ENCODE measurements at places on chromosomes 6 and 20.

- no peak for DNase-seq
Observed at GRCh38 chr6:141580988-141581552, 551.7 kb upstream of the GJE1 start.

GRCh38 chr6:38215651-38216311 lies 396.3 kb downstream of the ZFAND3 start:
- no peak for DNase-seq

- no peak for DNase-seq
Observed at GRCh38 chr6:54463354-54464024, 155.2 kb downstream of the TINAG start.

- no peak for DNase-seq
Observed at GRCh38 chr6:124765280-124765679, 197.0 kb upstream of the RNF217 start.

- no peak for DNase-seq
Observed at GRCh38 chr6:154202339-154202738, 154.3 kb downstream of the IPCEF1 start.

DNA sequence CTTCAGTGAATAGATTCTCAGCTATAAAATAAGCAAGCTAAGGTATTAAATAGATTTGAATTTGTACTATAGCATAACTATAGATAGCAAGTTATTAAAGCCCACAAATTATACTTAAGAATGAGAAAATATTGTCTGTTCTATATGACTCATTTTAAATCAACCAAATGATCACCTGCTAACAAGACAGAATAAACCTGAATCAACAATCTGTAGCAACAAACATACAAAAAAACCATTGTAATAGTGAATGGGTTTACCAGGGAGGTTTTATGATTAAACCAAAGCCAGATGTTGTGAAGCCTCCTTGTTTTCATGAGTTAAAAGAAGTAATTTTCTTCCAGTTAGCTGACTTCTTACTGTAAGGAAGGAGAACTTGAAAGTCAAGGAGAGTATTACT lies 71.9 kb upstream of the HTR1B start:
- no peak for DNase-seq

- peak; percentile 54 for DNase-seq
Observed at GRCh38 chr20:13221673-13222318, 722 bp downstream of the ISM1 start.

DNA sequence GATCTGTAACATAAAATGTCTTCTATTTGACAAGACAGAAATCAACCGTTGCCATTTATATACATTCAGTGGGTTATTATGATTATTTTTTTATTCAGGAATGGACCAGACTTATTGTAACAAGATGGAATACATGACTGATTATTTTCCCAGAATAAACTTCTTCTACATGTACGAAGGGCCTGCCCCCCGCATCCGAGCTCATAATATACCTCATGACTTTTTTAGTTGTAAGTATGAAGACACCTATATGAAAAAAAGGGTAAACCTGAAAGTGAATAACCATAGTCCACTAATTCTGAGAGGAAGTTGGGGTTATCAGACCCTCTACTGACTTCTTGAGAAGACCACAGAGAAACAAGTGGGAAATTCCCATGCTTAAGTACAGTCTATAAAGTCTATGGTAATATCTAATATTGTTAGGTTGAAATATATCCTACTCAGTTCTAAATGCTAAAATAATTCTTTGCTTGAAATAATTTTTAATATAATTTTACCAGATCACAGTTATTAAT lies 15.9 kb downstream of the OR2A4 start:
- no peak for DNase-seq

DNA sequence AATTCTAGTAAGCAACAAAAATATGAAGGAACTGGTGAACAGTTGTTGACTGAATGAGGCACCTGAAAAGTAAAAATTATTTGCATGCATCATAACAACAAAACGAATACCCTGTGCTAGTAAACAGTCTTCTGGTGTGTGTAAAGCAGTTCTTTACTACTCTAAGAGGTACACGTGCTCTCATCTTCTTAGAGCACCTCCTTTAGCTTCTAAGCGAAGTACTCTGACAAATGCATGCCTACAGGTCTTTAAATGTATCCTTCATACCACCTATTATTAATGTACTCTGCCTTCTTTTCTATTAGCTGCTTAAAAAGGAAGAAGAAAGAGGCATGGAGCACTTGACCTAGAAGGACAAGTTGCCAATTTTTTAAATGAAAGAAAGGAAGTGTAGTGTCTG lies 32.2 kb upstream of the MYB start:
- no peak for DNase-seq

DNA sequence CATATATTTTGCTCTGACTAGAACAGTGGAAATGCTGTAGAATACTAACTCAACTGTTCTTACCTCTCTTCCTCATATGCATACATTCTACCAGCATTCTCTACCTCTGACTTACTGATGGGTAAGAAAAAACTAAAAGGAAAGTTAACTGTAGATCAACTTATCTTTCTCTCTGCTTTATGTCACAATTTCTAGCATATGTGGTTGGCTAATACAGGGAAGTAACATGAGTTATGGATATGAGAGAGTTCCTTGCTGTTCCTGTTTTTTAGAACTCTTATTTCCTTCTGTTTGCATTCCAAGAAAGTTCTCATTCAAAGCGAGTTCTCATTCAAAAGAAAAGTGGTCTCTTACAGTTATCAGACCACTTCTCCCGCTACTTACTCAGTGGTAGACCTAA lies 226.8 kb upstream of the SGK1 start:
- DNase-seq = no peak

GRCh38 chr6:22350109-22350508 lies 53.3 kb upstream of the PRL start:
- DNase-seq = no peak

- DNase-seq = no peak
Observed at GRCh38 chr20:8912096-8912495, 156.8 kb upstream of the PLCB4 start.

DNA sequence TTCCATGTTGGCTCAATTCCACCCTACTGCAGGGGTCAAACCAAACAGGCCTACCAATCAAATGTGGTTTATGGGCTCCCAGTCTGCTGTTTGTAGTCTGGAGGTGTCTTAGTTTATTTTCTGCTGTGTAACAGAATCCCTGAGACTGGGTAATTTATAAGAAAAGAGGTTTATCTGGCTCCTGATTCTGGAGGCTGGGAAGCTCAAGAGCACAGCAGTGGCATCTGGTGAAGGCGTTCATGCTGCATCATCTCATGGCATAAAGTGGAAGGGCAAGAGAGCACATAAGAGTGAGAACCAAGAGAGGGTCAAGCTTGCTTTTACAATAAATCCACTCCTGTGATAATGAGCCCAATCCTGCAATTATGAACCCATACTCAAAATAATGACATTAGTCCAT lies 85.4 kb downstream of the C6orf52 start:
- DNase-seq = no peak

- no peak for DNase-seq
Observed at GRCh38 chr6:110800196-110800838, 15.0 kb downstream of the CDK19 start.

GRCh38 chr20:24894967-24895366 lies 54.1 kb upstream of the CST7 start:
- no peak for DNase-seq

- DNase-seq = no peak
Observed at GRCh38 chr20:41234041-41234440, 83.5 kb downstream of the ZHX3 start.

DNA sequence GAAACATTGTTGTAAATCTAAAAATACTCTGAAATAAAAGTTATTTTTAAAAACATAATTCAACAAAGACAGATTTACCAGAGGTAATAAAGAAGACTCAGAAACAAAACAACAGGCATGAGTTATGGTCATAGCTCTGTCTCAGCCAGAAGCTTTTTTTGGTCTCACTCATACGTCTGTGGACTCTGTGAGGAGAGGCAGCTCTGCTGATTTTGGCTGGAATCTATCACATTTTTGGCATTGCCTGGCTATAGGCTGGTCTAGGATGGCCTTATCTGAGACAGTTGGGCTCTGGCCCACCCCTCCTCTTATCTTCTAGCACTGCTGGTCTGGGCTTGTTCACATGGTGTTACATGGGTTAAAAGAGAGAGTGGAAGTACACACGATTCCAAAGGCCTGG lies 514.0 kb upstream of the BTBD3 start:
- DNase-seq = no peak

DNA sequence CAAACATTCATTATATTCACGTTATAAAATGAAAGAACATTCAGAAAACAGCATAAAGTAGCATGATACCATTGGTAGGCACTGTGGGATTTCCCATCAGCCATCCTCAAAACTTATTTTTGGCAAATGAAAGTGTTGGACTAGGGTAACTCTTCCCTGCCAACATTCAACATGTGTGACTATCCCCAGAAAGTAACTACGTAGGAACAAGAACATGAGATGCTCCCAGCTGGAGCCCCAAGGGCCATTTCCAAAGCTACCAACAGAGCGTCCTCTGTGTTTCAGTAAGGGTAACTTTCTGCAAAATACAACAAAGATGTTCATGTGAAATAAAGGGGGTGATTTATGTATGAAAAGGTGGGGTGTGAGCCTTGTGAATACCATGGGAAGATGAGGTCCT lies 28.4 kb upstream of the PTPN1 start:
- DNase-seq = no peak

- DNase-seq = no peak
Observed at GRCh38 chr6:40877362-40877761, 161.7 kb downstream of the UNC5CL start.

DNA sequence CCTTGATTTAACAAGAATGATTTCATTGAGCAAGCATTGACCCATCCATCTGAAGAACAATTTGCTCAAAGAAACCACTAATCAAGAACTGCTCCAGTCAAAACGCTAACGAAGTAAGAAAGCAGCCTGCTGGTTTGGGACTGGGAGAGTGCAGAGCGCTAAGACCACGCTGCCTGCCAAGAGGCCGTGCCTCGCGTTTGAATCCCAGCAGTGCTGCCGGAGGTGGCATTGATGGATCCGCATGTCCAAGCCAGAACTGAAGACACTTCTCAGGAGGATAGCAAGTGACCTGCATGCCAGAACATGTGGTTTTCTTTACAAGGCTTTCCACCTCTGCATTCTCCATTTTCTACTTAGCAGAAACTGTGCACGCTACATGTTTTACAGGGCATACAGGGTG lies 105.2 kb upstream of the FOXC1 start:
- DNase-seq = no peak

DNA sequence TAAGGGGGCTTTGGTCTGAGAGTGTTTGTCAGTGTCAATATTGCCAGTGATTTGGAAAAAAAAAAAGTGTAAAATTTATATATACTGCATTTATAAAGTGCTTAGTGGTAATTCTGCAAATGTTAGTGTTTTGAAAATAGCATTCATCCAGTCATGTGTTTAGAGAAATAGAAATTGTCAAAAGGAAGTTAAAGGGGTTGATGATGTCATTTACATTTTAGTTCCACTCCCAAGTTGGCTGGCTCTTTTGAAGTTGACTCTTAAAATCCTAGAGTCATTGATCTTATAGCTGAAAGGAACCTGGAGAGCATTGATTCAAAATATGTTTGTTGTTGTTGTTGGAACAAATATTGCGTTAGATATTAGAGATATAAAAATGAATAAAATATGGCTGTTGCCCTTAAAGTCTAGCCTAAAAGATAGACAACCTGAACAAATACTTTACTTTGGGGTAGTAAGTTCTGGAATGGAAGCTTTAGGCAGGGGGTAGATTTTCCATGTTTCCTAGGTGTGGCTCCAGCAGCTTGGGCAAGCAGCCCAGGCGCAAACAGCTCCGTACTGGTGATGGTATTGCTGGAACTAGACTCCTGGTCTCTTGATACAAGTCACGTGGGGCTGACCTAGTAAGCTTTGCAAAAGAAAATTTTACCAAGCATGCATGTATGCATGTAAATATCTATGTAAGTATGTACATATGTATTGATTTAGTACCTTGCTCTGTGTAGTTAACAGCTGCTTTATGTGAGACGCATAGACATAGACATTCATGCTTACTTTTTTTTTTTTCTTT lies 46.3 kb downstream of the HIVEP1 start:
- no peak for DNase-seq

- DNase-seq = no peak
Observed at GRCh38 chr6:155635416-155635815, 179.8 kb upstream of the NOX3 start.

DNA sequence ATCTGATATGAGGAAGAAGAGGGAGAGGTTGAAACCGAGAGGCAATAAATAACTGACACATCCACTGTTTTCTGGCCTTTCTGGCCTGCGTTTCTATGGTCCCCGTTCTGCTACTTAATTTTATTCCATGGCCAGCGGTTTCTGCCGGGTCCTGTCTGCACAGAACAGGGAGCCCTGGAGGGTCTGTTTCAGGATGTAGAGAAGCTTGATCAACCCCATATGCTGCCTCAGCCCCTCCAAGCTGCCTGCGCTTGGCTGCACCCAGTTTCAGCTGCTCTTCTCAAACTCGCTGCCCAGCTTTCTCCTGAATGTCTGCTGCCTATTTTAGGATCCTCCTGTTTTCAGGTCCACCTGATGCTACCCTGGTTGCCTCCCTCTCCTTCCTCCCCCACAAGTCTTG lies 18.5 kb upstream of the PACSIN1 start:
- DNase-seq = no peak

- DNase-seq = no peak
Observed at GRCh38 chr6:145898376-145898775, 65.8 kb downstream of the SHPRH start.

DNA sequence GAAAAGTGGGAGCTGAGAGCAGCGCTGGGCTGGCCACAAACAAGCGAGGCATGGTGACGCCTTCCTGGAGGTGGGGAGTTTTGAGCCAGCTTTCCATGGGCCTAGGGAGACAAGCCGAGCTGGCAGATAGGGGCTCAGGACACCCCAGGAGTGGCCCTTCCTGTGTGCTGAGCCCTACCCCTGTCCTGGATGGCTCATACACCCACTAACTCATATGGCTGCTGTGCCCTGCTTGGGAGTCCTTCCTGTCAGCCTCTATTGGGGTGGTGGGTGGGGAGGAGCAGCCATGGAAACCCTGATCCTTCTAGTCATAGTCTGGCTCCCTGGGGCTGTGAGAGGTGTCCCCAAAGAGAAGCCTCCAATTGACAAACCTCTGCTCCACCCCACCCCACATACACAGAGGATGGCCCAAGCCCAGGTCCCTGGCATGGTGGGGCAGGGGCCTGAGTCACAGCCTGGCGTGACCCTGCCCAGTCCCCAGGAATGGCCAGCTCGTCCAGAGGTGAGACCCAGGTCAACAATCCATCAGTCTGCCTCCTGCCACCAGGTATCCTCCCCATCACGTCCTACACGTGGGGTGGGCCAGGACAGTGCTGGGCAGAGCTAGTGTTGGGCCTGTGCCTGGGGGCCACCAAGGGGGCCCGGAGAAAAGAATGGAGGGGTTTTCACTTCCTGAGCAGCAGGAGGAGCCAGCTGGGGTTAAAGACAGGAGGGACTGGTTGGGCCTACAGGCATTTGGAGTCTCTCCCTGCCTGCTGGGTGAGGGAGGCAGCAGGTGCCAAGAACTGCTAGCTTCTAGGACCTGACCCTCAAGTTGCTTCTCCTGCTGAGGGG lies 52.2 kb downstream of the MRPL14 start:
- no peak for DNase-seq

All from stimulated activated CD4-positive, alpha-beta T cell treated with anti-CD3 and anti-CD28 coated beads, Interleukin-15, amount 100 ng/mL, for 1 hour (primary cell).